ENCODE measurements at places on chromosomes 4 and X. TPM values are rescaled to one million over a fixed set of nuclear protein-coding genes. Genes with fewer than 3 reads are reported as not detected.

DNA sequence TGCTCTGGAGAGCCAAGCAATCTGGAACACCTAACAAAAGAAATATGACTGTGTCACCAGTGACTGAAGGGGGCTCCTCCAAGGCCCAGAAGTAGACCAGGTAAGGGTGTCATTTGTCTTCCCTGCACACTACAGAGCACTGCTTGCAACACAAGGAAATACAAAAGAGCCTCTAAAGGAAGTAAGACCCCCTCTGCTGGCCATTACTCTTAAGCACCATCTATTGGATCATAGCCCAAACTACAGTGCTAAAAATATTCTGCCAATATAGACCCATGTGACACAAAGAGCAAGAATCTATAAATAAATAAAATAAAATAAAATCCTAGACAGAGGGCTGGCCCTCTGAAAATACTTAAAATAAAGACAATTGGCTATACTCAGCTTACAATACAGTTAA lies 528.7 kb downstream of the TMA16 start:
- H3K4me3 ChIP-seq = no peak overlapping the region
- DNase-seq = no peak
- no peaks in the 10 kb centered on the region for H3K4me1 ChIP-seq
- no peaks in the 10 kb centered on the region for H3K27me3 ChIP-seq
- no peak overlapping the region for H3K27ac ChIP-seq
- no peaks in the 10 kb centered on the region for H3K36me3 ChIP-seq

Gene ASB5
- 247 TPM for total RNA-seq

Gene ZDHHC15
- 0.19 TPM for total RNA-seq

Gene TXK
- total RNA-seq = 0.26 TPM

Gene ODAM
- not detected for total RNA-seq

Gene HMGN5
- 1.8 TPM for total RNA-seq

DNA sequence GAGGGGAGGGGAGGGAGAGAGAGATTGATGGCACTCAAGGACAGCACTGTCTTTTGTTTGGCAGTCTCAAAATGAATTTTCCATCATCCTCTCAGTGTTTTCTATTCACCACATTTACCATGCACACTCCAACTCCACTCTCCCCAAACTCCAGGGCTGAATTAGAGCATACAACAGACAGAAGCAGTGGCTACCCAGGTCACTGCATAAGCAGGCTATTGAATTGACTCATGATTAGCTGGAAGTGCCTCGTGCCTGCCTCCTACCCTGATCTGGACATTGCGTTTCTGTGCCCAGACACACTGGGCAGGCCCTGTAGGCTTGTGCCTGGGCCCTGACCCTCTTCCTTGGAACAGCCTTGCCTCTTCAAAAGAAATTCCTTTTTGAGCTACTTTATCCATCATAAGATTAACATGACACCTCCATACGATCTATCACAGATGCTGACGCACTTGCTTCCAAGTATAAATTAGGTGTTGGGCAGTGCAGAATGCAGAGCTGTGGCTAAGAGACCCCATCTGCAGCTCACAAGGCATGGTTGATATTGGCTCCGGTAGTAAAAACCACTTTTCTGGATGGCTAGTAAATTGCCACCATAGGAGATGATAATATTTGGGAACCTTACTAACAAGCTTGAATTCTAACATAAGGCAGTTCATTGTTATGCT lies 752.9 kb downstream of the RPA4 start:
- no peak overlapping the region for H3K27ac ChIP-seq
- H3K4me1 ChIP-seq = no peaks in the 10 kb centered on the region
- peaks cover 23% of the 10 kb centered on the region for H3K27me3 ChIP-seq

DNA sequence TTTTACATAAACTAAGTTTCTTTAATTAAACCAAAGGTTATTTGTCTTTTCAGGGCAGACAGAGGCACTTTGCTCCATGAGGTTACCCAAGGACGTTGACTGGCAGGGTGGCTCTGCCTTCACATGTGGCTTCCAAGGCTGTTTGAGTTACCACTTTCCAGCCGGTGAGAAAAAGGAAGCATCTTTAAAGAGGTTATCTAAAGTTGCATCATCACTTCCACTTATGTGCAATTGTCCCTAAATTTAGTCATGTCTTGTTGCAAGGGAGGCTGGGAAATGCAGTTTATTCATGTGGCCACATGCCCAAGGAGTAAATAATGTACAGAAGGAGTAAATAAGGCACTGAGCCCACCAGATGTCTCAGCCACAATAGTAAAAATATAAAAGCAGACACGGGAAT lies 29.0 kb upstream of the RAP1GDS1 start:
- DNase-seq = no peak
- H3K4me3 ChIP-seq = no peak overlapping the region
- no peaks in the 10 kb centered on the region for H3K27me3 ChIP-seq
- no peaks in the 10 kb centered on the region for H3K36me3 ChIP-seq
- no peaks in the 10 kb centered on the region for H3K4me1 ChIP-seq
- H3K27ac ChIP-seq = no peak overlapping the region

Gene TCEAL2
- total RNA-seq = not detected

GRCh38 chr4:121472937-121473721 lies 92.3 kb upstream of the QRFPR start:
- no peaks in the 10 kb centered on the region for H3K4me1 ChIP-seq
- H3K27ac ChIP-seq = no peak overlapping the region
- H3K36me3 ChIP-seq = no peaks in the 10 kb centered on the region

DNA sequence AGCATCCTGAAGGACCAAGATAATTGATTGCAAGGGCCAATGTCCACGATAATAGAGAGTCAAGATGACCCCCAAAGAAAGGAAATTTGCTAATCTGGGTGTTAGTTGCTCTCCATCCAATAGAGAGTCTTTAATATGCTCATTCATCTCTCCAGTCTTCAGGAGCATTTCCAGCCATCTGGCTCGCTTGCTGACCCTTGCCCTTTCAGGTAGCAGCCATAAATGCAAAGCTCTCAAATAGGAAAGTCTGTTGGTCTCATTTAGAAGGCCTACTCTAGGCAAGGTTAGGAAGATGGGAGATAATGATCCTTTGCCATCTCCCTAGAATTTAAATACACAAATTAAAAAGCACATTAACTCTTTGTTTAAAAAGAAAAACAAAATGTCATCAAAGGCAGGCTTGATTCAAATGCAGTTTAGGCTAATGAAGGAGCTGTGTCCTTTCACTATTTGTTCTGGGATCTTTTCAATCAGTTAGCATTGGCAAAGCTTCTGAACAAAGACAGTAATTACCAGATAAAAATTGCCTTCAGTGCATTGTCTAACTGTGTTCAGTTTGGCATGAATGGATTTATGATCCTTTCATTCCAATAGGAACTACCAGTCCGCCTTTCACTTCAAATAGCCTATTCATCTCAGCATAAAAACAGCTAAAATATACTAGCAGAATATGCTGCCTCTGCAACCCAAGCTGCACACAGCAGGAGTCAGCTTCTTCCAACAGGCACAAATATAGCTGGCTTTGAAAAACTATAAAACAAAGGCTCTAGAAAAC lies 49.6 kb upstream of the ATXN3L start:
- no peaks in the 10 kb centered on the region for H3K4me1 ChIP-seq
- DNase-seq = no peak

Gene UGT2B11
- total RNA-seq = not detected

Gene LRIT3
- 0.08 TPM for total RNA-seq

Gene FGF5
- 0.24 TPM for total RNA-seq

- H3K27ac ChIP-seq = no peak overlapping the region
- H3K36me3 ChIP-seq = no peaks in the 10 kb centered on the region
- H3K27me3 ChIP-seq = no peaks in the 10 kb centered on the region
- no peak overlapping the region for H3K4me3 ChIP-seq
Measured at GRCh38 chrX:108131471-108131870, 39.9 kb downstream of the ATG4A start.

Gene VSIG1
- not detected for total RNA-seq

Gene GPAT3
- 32.6 TPM for total RNA-seq

DNA sequence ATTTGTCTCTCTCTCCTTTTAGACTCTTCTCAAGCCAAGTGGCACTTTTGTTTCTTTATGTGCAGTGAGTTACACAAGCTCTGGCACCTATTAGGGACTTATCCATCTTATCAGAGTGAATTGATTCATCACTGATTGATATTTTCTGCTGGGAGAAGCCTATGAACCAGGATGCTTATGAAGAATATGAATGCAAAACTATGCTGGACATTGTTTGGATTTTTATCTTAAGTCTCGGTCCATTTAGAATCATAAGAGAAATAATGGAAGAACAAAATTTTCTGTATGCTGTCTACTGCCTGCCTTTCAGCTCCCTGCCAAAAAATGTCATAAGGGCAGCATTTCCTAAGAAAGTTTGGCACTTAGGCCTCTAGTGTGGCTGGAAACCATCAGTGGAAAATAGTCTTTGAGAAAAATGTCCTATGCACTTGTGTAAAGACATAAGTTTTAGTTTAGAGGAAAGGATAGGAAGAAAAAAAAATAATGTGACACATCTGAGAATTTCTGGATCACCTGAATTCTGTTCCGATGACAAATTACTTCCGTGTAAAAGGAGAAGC lies 365.7 kb upstream of the MAD2L1 start:
- no peaks in the 10 kb centered on the region for H3K4me1 ChIP-seq
- DNase-seq = no peak
- H3K4me3 ChIP-seq = no peak overlapping the region
- H3K27ac ChIP-seq = no peak overlapping the region
- H3K27me3 ChIP-seq = no peaks in the 10 kb centered on the region
- H3K36me3 ChIP-seq = no peaks in the 10 kb centered on the region

DNA sequence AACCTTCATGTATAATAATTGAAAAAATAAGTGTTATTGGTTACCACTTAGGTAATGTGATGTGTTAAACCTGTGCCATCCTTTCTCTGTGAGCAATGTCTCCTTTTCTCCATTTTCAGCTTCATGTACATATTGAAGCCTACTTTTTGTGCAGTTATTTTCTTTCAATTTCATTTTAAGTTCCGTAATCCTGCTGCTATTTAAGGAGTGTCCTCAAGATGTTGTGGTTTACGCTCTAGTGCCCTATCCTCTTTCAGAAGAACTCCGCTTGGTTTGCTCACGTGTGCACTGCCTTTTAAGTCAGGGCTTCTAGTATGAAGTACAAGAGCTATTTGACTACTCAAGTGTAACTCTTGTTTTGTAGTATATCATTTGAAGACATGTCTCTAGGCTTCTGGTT lies 2253.2 kb upstream of the TENM3 start:
- no peak for DNase-seq
- no peaks in the 10 kb centered on the region for H3K4me1 ChIP-seq
- H3K36me3 ChIP-seq = no peaks in the 10 kb centered on the region
- H3K27me3 ChIP-seq = no peaks in the 10 kb centered on the region

Data from psoas muscle (tissue), 8 donors.